ENCODE measurements at places on chromosomes 2 and 18.

- DNase-seq = no peak
These were observed 213.4 kb downstream of the LTBP1 start for GRCh38 chr2:33160191-33160590.

GRCh38 chr18:50982086-50982801, 14.4 kb downstream of the ELAC1 start:
- DNase-seq = no peak

GRCh38 chr2:52934323-52934898, 833.2 kb upstream of the CHAC2 start:
- DNase-seq = no peak

- DNase-seq = no peak
These were observed 3.2 kb downstream of the SERPINB13 start for GRCh38 chr18:63590373-63590772.

GRCh38 chr2:170679607-170680079, 35.5 kb upstream of the SP5 start:
- DNase-seq = no peak

- DNase-seq = no peak
These were observed 15.9 kb upstream of the TPO start for GRCh38 chr2:1397350-1397749.

GRCh38 chr18:8800445-8800844, 95.1 kb downstream of the MTCL1 start:
- no peak for DNase-seq

- no peak for DNase-seq
These were observed 1.4 kb downstream of the SMC6 start for GRCh38 chr2:17752246-17752645.

DNA sequence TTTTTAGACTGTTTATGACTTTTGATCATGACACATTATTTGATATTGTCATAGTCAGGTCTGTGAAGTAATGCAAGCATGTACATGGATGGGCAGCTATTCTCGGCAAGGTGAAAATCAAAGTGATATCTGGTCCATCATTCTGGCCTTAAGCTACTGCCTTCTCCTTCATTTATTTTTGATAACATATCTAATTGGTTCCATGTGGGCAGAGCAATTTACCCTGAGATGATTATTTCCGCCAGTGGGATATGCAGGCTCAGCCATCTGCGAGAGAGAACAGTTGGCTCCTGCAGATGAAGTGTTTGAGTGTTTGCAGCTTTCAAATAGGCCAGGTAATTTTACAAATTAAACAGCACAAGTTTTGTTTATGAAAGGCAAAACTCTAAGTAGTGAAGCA, 116.4 kb downstream of the LYPD6 start:
- DNase-seq = no peak

GRCh38 chr18:45458033-45458432, 157.2 kb upstream of the SLC14A2 start:
- DNase-seq = no peak

- DNase-seq = no peak
These were observed 571.5 kb downstream of the STK39 start for GRCh38 chr2:167675906-167676305.

GRCh38 chr2:126154256-126154785, 501.6 kb upstream of the GYPC start:
- no peak for DNase-seq

DNA sequence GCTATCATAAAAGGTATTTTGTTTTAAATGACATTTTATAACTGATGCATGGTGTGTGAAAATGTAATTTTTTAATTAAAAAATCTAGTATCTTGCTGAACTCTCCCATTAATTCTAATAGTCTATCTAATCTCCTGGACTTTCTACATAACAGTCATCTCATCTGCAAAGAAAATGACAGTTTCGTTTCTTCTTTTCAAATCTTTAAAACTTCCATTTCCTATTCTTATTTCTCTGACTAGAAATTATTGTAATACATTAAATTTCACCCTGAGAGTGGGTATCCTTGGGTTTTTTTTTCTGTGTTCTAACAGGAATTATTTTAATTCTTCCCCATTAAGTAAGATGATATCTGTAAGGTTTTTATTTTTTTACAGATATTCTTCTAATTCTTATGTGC, 120.1 kb downstream of the KCNF1 start:
- no peak for DNase-seq

DNA sequence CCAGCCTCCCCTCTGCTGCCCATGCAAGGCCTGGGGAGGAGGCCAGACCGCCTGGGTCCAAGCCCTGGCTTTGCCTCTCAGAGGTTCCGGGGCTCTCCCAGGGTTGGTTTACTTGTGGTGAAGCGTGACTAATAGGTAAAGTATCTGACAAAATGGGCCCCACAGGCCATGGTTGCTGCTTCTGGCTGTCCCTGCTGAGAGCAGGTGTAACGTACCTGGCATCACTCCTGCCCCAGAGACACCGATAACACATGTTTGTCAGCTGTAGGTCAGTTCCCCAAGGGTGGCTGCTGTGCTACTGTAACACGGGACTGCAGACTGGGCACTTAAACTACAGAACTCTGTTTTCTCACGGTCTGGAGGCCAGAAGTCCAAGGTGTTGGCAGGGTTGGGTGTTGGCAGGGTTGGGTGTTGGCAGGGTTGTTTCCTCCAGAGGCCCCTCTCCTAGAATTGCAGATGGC, 34.1 kb downstream of the ODC1 start:
- no peak for DNase-seq

GRCh38 chr18:31219395-31219794, 56.7 kb upstream of the DSC1 start:
- DNase-seq = no peak

DNA sequence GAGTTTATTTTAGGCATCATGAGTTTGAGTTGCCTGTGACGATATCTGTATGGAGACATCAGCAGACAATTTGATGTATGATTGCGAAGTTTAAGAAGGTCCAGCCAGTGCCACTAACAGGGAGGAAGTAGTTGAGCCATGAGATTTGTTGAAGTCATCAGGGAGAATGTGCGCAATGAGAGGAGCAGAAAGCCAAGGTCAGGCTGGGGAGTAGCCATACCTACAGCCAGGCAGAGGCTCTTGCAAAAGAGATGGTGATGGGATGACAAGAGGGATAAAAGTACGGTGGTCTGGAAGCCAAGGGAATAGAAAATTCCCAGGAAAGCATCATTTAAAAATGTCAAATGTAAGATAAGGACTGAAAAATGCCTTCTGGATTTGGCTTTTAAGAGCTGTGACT, 51.2 kb downstream of the LIMS1 start:
- no peak for DNase-seq

- no peak for DNase-seq
These were observed 678.9 kb downstream of the ARHGAP15 start for GRCh38 chr2:143808166-143808565.

GRCh38 chr2:69103419-69103818, 90.4 kb downstream of the ANTXR1 start:
- no peak for DNase-seq

GRCh38 chr2:144477281-144477956, 42.5 kb downstream of the ZEB2 start:
- no peak for DNase-seq

DNA sequence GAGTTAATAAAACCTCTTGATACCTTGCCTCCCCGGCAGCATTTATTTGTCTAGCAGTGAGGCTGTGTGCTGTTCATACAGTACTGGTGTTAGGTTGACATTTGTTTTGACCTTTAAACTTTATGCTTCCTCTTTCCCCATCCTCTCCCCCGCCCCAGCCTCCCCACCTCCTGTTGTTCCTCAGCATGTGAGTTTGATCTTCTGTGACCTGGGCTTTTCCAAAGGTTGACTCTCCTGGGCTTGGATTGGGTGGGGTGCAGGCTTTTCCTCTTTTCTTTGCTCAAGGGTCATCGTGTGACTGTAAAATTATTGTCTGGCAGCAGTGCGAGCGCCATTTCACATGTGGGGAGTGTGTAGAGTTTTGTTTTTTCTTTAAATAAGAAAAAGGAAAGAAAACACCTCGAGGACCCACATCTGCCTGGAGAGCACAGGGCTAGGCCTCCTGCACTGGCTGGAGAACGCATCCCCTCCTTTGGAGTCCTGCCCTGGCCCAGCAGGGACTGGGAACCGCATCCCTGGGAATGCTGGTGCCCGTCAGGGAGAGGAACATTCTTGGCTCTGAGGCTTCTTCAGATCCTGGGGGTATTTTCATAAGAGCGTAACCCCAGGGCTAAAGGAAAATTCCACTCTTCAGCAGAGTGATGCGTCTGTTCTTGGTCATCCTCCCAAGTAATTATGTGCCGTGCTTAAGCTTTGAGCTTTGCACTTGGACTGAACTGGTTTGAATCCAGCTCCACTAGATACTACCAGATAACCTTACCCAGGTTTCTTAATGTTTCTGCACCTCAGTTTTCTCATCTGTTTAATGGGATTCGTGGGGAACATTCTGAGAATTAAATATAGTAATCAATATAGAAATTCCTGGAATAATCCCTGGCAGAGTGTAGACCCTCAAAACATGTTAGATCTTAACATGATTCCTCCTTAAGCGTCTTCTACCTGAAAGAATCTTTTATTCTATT, 91.5 kb downstream of the SETBP1 start:
- no peak for DNase-seq

DNA sequence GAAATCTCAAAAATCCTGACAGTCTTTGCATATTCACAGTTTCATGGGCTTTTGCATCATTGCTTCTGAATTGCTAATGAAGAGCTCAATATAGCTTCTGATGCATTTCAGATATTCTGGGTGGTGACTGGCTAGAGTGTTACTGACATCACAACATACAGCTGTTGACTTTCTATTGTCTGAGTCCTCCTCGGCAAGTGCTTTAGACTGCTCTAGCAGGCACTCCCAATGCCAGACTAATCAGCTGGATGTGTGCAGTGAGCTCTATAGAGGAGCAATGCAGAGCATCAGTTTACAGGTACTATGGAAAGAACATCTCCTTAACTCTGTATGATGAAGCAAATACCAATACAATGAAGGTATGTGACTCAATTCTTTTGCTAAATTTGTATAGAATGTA, 54.9 kb downstream of the R3HDM1 start:
- DNase-seq = no peak

DNA sequence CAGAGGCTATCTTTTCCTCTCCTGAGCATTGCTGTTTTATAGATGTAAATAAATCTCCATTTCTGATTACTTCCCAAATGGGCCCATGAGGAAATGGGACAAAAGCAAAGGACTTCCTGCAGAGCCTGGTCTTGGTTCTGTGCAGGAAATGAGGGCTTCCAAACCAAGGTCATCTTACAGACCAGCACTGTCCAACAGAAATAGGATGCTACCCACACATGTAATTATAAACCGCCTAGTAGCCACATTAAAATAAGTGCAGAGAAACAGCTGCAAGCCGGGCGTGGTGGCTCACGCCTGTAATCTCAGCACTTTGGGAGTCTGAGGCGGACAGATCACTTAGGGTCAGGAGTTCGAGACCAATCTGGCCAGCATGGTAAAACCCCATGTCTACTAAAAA, 6.2 kb downstream of the TTL start:
- DNase-seq = no peak

- no peak for DNase-seq
These were observed 250.9 kb downstream of the DCDC2C start for GRCh38 chr2:3954261-3954660.

GRCh38 chr2:145800151-145801091, 1280.5 kb upstream of the ZEB2 start:
- DNase-seq = no peak

DNA sequence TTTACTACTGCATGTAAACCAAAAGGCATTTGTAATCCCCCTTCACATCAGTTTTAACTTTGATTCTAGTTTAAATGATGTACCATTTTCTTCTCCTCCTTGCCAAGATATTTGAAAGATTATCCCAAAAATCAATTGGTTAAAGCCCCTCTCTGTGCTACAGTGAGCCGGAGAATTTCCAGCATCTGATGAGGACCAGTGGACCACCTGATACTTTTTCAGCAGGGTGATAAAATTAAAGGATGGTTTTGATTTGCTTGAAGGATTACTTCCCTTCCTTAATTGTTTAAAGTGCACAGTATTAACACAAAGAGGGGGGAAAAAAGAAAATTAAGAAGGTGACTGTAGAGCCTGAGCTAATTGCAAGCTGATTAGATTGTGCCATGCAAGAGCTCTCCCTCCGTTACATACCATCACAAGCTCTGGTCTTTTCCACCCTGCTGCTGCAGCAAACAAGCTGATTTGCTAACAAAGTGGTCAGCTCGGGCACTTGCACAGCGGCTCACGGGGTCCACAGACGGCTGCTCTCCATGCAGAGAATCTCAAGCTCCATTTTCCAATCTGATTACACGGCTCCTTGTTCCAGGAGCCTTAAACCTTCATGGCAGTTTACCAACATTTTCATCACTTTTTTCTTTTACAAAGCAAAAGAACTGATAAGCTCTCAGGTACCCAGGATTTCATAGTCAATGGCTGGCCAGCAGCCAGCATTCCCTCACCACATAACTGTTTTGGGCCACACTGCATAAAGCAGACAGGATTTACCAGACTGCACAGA, 22.1 kb downstream of the FIGN start:
- no peak for DNase-seq

DNA sequence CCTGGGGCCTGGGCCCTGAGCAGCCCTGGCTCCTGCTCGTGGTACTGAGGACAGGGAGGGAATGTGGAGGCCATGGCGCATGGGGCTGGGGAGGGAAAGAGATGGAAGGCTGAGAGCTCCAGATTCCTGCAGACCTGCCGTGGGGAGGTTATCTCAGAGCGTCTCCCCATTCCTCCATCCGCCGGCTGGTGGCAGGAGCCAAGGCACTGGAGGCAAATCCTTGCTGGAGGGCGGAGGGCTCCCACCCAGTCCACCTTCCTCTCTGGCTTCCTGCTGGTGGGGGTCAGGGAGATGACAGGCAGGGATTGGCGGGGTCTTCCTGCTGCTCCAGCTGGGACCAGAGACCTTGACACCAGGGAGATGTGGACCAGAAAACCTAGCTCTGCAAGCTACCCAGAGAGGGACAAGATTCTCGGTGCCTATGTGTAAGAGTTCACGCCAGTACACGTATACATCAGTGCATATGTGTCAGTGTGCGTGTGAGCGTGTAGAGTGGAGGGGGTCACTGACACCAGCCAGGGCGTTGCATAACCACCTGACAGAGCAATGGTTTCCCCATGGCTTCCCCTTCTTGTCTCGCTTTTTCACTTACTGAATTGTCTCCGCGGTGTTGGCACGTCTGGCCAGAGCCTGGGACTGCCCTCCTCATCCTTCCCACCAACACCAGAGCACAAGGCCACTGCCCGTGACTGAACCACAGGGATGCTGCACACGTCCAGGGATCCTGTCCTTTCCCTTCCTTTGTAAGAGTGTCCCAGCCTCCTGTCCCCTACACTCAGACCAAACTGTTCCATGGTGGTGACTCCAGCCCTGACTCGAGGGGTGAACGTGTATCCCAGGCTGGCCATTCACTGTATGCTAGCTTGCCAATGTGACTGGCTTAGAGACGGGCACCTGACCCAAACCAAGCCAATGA, 15.8 kb upstream of the SEMA4C start:
- no peak for DNase-seq

DNA sequence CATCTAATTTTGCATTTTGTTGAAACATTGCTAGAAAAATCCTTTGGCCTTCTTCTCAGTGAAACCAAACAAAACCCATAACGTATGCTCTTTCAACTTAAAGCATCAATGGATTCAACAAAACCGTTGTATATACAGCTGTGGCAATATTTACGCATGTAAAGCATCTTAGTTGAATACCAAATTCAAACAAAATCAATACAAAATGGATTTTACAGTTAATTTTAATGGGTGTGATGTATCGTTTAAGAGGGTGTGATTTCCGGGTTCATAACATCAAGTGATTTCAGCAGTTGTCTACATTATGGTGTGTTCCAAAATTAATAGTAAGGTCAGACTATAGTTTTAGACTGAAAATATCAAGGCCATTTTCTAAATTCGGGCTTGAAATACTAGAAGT, 198.2 kb downstream of the TGIF1 start:
- DNase-seq = no peak
